ENCODE measurements at places on chromosomes 11 and 22. TPM values are rescaled to one million over a fixed set of nuclear protein-coding genes. Genes with fewer than 3 reads are reported as not detected.

GGA1 gene
- total RNA-seq = 28.4 TPM

ARFGAP2 gene
- total RNA-seq = 77.9 TPM

RPL3 gene
- total RNA-seq = 1,774 TPM

KREMEN1 gene
- total RNA-seq = 72.9 TPM

GAS2 gene
- total RNA-seq = 1.2 TPM

ZNF70 gene
- 1.4 TPM for total RNA-seq

PANX2 gene
- total RNA-seq = 0.92 TPM

HBE1 gene
- total RNA-seq = not detected

APOL5 gene
- not detected for total RNA-seq

MPZL3 gene
- total RNA-seq = 20.7 TPM

KCNC1 gene
- not detected for total RNA-seq

SPI1 gene
- total RNA-seq = 2.2 TPM

GLB1L3 gene
- not detected for total RNA-seq

MRGPRE gene
- not detected for total RNA-seq

CHRNA10 gene
- total RNA-seq = 0.64 TPM

UPK3A gene
- total RNA-seq = not detected

EXPH5 gene
- total RNA-seq = 24.6 TPM

ASRGL1 gene
- total RNA-seq = 1.2 TPM

ACTN3 gene
- total RNA-seq = 0.44 TPM

PARVB gene
- total RNA-seq = 6.7 TPM

ELFN2 gene
- total RNA-seq = not detected

STK33 gene
- 0.52 TPM for total RNA-seq

LRRC55 gene
- total RNA-seq = 0.08 TPM

GTPBP1 gene
- total RNA-seq = 20.0 TPM

GLYATL1B gene
- total RNA-seq = not detected

TRABD gene
- total RNA-seq = 32.6 TPM

CCDC87 gene
- total RNA-seq = 0.16 TPM

SMTNL1 gene
- total RNA-seq = not detected

C11orf86 gene
- total RNA-seq = not detected

OR51G1 gene
- total RNA-seq = not detected

GRAMD1B gene
- 1.4 TPM for total RNA-seq

FOSL1 gene
- total RNA-seq = 28.9 TPM

SLC7A4 gene
- total RNA-seq = 4.2 TPM

GGTLC3 gene
- total RNA-seq = not detected

All from esophagus mucosa (tissue), 1 donor.